ENCODE measurements at places on chromosomes 1 and 21.

- no peak for DNase-seq
These were observed 6.1 kb downstream of the C1orf167 start for GRCh38 chr1:11767922-11768704.

DNA sequence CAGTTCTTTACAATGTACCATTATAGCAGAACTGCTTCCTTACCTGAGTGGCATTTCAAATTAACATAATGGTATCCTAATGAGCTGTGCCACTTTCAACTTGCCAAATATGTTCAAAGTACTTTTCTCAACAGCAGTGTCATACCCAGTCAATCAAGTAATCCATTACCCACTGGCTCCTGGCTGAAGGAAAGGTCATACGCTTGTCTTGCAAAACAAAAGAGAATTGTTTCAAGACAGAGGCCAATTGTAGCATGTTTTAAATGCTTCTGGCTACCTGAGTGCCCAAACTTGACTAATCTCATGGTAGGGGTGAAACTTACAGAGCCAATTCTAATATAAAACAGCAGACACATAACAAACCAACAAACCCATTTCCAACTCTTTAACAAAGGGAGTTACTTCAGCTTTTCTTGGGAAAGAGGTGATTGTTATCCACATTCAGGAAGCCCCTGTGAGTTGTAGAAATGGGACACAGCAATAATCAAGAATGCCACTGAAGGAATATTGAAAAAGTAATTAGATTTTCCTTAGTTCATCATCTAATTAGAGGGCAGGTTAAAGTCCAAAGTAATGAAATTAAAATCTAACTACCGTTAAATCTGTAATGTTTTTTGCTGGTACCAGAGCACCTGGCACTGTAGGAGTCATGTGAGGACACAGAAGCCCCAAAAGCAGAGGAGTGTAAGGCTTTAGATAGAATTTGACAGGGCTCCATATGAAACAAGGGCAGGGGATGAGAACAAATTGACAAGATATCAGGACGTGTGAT is 241.9 kb downstream of the RWDD3 start:
- no peak for DNase-seq

GRCh38 chr1:229869687-229870086 is 197.4 kb upstream of the GALNT2 start:
- no peak for DNase-seq

- no peak for DNase-seq
These were observed 1.7 kb downstream of the WNT9A start for GRCh38 chr1:227945891-227946623.

DNA sequence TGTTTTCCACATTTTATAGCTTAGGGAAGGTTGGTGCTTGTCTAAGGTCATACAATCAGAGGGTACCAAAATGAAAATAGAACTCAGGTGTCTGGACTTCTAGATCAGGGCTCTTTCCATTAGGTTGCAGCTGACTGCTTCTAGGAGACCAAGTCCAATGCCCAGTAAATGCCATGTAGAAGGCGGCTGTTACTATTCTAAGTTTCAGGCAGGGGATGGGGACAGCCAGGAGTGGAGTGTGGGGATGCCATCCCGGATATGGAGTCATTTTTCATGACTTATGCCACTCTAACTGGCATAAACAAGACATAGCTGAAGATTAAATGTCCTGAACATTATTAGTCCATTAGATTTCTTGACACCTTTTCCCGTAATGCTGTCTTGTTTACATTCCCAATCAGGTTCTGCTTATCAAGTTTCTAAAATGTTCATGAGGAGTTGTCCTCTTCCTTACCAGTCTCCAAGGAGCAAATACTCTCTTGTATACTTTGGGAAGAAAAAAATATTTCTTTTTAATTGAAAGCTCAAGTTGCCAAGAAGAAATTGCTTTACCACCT is 31.5 kb downstream of the XCL1 start:
- DNase-seq: no peak

GRCh38 chr21:45202889-45203288 is 84.8 kb downstream of the POFUT2 start:
- no peak for DNase-seq

DNA sequence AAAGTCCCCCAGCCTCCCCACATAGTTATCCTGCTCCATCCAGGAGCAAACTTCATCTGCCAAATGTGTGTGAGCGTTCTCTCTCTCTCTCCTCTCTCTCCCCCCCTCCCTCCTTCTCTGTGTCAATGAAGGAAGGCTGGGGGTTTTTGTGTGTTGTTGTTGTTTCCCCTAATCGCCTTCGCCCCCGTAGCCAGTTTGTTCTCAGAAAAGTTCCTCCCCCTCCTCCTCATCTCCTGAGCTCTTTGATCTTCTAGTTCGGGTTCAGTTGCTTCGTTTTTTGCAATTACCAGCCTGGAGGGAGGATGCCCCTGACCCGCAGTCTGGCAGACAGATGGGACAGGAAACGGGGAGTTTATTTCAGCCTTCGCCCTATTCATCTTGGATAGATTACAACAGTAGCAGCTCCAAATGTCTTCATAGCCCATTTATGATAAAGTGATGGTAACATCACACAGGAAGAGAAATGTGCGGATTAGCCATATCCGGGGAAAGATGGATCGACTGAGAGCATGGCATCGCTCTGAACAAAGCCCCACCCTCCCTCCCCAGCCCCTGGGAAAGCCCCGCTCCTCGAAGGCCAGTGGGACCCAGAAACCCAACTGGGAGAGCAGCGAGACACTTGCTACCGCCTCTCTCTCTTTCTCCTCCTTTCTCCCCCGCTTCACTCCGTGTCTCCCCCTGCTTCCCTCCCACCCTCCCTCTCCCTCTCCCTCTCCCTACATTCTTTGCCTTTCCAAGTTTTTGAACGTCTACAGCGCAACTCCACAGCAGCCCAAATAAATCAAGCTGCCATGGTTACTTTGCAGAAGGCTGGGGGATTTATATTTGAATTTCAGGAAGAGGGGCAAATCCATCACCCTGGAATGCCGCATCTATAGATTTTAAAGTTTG is 139.7 kb upstream of the ARHGEF16 start:
- DNase-seq: no peak

GRCh38 chr1:12183095-12183794 is 16.5 kb downstream of the TNFRSF1B start:
- DNase-seq: no peak

DNA sequence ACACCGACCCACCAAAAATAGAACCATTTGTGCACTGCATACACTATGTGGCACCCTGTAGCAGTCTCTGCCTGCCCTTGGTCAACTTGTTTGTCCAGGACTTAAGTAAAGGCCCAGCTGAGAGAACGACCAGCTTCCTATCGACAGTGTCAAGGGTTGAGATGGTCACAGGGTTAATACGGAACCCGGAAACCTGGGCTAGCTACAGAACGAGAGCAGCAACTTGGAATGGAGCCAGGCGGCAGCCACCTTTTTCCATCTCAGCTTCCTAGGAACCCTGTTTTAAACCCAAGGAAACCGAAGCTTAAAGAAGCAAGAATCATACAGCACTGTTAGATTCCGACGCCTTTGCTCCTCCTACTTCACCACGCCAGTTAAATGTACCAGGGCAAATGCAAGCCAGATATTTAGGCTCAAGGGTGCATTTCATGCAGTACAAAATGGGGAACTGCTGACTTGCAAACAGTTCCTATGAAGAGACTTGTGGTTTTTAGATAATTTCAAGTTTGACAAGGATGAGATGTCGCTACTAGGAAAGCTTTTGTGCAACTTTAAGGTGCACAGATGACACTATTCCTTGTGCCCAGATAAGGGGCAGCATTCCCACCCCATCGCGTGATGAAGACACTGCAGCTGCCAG is 35.5 kb downstream of the SLC66A1 start:
- no peak for DNase-seq

DNA sequence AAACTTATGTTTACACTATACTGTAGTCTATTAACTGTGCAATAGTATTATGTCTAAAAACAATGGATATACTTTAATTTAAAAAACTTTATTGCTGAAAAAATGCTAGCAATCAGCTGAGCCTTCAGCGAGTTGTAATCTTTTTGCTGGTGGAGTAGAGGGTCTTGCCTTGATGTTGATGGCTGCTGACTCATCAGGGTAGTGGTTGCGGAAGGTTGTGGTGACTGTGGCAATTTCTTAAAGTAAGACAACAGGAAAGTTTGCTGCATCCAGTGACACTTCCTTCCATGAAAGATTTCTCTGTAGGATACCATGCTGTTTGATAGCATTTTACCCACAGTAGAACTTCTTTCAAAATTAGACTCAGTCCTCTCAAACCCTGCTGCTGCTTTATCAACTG is 234.7 kb upstream of the CSF3R start:
- DNase-seq: no peak
